Right renal pelvis (tissue), 4 donors: ENCODE measurements at places on chromosomes 5 and 9. TPM values are rescaled to one million over a fixed set of nuclear protein-coding genes. Genes with fewer than 3 reads are reported as not detected.

DNA sequence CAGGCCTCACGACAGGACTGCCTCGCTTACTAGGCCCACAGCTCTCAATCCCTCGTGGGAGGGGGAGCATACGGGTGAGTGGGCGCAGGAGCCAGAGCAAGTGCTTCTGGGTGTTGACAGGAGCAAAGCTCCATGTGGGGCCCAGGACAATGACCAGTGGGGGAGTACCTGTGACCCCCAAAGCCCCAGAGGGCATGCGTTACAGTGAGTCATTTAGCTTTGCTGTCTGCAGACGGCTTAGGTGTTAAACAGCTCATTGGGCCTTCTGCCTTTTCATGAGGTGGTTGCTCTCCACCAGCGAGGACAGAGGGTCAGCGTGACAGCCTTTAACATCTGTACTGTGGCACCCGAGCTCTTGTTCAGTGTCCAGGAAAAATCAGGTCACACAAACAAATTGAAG is 78.2 kb downstream of the GRAMD2B start:
- DNase-seq = no peak

GRCh38 chr5:149697001-149697400 is 33.1 kb upstream of the PPARGC1B start:
- no peak for DNase-seq

DNA sequence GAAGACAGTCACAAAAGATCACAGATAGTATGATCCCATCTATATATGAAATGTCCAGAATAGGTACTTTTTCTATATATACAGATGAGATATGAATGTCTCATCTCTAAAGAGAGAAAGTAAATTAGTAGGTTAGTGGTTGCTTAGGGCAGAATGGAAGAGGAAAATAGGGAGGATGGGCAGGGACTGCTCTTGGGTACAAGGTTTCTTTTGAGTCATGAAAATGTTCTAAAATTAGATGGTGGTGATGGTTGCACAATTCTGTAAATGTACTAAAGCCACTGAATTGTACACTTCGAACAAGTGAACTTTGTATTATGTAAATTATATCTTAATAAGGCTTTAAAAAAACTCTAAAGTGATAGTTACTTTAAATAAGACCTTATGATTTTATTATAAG is 59.6 kb upstream of the GRAMD2B start:
- no peak for DNase-seq

DNA sequence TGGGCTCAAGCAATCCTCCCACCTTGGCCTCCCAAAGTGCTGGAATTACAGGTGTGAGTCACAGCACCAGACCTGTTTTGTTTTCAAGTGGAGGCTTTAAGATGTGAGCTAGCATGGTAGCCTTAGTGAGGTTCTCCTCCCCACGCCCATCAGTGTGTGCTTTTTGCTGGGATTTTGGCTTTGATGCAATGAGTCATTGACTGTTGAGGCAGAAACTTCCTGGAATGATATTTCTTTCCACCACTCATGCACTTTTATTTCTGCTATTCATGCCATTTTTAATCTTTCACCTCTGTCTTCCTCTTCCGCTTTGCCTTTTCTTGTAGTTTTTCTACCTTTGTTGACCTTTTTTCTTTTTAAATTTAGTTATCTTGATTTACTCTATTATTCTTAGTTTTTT is 4.2 kb upstream of the NFIL3 start:
- DNase-seq = no peak

DNA sequence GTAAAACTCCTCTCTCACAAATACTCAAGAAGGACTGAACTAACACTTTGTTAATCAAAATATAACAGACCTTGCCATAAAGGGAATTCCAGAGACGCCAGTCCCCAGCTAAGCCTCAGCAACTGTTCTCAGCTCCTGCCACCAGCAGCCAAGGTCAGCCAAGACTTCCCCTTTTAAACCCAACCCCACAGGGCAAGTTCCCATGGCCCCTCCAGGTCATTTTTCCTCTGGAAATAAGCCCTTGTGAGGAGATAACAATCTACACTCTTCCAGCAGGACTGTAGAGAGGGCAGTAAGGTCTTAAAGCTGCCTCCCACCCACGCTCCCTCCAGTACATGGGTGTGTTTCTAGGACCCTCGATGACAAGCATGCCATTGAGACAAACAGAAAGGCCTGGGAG is 78.3 kb downstream of the DPYSL3 start:
- DNase-seq = no peak

DNA sequence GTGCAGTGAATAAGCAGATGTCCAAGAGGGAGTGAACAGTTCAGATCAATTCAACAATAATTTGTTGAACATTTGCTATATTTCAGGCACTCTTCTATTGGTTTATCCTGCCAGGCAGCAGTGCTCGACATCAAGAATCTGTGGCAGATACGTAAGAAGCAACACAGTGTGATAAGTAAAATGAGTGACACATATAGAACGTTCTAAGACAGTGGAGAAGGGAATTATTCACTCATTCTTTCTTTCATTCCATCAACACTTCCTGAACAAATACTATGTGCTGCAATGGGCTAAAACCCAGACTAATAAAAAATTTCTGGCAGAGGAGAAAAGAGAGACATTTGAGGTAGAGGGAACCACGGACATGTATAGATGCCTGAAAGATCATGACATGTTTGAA is 89.9 kb upstream of the GLIS3 start:
- DNase-seq = no peak

FYB1 gene
- 4.3 TPM for polyA plus RNA-seq

TMEM171 gene
- polyA plus RNA-seq = 6.3 TPM

DNA sequence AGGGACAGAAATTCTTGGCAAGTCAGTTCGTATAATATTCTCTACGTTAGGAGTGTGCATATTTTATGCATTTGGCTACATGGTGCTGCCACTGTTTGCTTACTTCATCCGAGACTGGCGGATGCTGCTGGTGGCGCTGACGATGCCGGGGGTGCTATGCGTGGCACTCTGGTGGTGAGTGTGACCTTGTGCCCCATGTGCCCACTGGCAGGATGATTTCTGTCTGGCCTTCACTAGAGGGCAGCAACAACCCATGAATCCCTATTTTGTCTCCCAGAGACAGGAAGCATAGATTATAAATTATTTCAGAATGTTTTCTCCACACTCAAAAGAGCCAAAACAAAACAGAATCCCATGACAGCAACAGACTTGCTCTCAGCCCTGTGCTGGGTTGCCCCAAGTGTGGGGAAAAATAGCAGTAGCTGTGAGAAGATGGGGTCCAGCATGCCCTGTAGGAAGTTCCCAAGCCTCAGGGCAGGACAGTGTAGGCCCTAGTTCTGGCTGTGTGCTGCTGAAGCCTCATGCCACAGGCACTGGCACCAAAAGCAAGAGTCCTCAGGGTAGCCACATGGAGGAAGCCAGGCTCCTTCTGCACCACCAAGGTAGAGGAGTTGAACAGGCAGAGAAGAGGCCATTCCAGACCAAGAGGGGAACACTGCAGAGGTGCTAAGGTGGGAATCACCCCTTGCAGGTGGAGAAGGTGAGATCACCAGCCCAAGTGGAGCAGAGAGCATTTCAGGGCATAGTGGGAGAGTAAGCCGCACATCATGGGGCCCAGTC is 16.0 kb downstream of the SLC22A5 start:
- no peak for DNase-seq

GABRA1 gene
- polyA plus RNA-seq = 0.17 TPM

SPATA31C1 gene
- polyA plus RNA-seq = 0.33 TPM

ELOVL7 gene
- 15.1 TPM for polyA plus RNA-seq

GRCh38 chr9:5326187-5326586 is 13.5 kb downstream of the RLN1 start:
- no peak for DNase-seq

DNA sequence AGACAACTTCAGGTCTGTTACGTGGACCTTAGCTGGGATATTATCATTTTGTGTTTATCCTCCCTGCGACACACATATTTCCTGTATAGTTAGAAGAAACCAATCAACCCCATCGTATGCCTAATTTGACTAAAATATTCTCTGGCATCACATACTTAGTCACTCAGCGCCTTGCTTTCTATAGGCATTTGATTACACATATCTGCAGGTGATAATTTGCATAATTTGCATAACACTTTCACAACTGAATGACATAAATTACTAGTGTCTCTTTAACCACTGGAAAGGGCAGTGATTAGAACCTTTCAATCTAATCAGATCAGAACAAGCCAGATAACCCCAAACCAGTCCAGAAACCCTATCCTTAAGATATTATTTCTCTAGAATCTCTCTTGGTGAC is 390.2 kb downstream of the TLR4 start:
- no peak for DNase-seq

SEC16A gene
- polyA plus RNA-seq = 67.4 TPM

DNA sequence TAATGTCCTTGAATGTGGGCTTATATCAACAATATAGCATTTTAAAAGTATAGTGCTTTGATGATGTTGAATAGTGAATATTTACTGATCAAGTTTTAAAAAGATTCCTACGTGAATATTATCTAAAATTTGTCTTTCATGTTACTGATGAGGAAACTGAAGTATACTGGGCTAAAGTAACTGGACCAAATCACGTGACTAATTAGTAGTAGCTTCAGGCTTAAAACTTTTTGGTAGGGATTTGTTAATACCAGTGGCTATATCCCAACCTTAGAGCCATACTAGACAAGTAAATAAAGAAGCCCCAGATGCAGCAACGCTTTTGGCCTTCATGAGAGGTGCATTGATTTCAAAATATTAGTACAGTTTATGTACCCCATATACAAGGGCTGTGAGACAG is 152.1 kb upstream of the EDIL3 start:
- DNase-seq = no peak

- no peak for DNase-seq
Measured at GRCh38 chr5:75049456-75050351, 2.7 kb downstream of the GCNT4 start.

DNA sequence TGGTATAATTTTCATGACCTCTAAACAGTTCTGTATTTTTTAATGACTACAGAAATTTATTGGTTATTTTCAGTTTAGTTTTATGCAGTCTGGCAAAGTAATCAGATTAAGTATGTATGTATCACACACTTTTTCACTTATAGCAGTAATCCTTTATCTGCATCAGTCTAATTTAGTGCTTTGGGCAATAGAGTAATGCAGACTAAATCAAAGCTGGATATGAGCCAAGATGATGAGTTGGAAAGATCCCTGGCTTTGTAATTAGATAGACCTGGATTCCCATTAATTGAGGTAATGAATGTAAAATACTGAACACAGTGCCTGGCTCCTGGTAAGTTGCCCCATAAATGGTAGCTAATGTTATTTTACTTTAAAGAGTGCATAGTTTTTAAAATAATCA is 215.4 kb upstream of the TLX3 start:
- DNase-seq = no peak

DNA sequence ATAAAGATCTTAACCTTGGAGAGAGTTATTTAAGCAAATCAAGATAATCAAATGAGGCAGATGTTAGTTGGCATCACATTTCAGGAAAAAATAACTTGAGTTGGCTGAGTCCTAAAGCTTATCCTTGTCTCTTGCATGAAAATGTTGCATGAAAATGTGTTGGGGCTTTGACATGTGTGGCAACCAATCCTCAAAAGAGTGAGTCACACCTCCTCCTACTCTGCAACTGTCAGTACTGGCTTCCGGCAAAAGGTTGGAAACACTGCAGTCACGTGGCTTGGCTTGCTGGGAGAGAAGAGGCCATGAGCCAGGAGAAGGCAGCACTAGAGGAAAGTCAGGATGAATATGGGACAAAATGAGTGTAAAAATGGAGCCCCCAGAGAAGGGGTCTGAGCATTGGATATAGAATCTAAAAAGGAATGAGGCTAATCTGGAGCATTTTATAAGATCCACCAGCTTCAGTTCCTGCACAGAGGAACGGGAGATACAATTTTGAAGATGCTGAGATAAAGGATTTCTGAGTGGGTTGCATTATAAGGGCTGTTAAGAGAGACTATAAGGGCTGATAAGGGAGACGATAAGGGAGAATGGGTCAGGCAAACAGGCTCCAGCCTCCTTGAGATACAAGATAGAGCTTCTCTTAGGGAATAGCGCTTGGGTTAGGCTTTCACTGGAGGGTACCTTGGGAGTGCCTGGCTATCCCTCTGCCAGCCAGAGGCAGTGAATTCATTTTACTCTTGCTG is 43.1 kb downstream of the SPATA31D1 start:
- DNase-seq = no peak

DNA sequence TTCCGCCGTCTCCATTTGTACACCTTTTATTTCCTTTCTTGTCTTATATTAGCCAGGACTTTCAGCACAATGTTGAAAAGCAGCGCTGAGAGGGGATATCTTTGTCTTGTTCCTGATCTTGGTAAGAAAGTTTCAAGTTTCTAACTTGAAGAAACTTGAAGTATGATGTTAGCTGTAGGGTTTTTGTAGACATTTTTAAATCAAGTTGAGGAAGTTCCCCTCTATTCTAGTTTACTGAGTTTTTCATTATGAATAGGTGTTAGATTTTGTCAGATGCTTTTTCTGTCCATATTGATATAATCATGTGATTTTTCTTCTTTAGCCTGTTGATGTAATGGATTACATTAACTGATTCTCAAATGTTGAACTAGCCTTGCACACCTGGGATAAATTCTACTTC is 425.7 kb downstream of the PIK3R1 start:
- DNase-seq = no peak

GAS1 gene
- 55.1 TPM for polyA plus RNA-seq

DNA sequence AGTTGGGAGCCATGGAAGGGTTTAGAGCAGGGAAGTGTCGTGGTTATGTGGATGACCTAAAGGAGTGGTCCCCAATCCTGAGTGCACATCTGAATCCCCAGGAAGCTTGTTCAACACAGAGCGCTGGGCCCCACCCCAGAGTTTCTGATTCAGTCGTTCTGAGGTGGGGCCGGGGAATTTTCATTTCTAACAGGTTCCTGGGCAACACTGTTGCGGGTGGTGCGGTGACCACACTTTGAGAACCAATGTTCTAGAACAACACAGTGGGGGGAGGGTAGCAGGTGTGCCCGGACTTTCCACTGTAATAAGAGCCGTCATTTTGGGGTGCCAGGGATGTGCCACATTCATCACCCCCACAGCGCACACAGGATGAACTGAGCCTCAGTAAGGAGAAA is 39.3 kb downstream of the DUSP1 start:
- DNase-seq = no peak

- no peak for DNase-seq
Measured at GRCh38 chr9:133679056-133679455, 42.9 kb downstream of the DBH start.

FOCAD gene
- polyA plus RNA-seq = 23.8 TPM

GRCh38 chr5:73796164-73797131 is 170.5 kb downstream of the ARHGEF28 start:
- DNase-seq = no peak

DNA sequence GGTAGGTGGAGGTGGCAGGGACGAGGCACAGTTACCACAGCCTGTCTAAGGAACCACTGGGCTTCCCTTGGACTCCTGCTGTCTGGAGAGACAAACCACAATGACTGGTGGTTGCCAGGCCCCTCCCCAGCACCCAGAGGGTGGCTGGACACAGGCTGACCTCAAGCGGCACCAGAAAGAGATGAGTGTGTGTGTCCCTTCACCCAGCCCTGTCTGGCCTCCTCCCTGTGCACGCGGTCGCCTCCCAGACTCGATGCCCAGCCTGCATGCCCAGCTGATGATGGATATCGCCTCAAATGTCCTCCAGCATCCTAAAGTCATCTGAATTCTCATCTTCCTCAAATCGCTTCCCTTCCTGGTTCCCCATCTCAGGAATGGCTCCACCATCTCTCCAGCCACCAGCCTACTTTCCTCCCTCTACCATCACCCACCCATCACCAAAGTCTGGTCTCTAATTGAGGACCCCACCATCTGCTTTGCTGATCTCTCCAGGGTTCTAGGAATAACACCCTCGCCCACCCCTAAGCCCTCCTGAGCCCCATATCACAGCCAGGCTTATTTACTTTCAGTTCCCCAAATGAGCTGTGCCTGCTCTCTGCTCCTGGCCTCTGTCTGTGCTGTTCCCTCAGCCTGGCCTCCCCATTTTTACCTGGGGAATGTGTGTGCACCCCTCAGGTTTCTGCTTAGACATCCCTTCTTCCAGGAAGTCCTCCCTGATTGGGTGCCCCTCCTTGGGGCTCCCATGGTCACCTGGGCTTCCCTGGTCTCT is 52.5 kb upstream of the GGTA1 start:
- DNase-seq = no peak
